ENCODE measurements at places on chromosomes 5 and 9.

DNA sequence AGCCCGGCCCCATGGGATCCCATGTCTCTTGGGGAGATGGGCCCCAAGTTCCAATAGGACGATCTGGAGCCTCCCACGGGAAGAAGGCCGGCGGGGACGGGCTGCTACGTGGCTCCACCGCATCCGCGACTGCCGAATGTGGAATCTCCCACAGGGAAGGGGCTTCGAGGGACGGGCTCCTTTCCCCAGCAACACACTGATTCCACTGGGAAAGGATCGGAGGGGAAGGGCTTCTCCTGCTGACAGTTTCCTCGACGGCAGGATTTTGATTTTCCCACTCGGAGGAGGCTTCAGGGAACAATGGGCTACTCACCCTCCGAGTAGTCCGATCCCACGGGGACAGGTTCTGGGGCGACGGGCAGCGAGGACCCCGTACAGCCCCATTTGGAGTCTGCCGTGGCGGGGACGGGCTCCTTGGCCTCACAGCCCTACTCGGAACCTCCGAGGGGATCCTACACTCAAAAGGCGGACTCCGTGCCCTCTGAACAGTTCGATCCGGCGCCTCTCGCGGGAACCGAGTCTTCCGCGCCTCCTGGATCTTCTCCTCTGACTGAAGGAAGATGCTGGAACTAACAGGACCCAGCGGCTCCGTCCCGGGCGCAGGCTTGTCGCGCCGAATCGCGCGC lies 1.3 kb downstream of the PROB1 start:
- no peak for DNase-seq

DNA sequence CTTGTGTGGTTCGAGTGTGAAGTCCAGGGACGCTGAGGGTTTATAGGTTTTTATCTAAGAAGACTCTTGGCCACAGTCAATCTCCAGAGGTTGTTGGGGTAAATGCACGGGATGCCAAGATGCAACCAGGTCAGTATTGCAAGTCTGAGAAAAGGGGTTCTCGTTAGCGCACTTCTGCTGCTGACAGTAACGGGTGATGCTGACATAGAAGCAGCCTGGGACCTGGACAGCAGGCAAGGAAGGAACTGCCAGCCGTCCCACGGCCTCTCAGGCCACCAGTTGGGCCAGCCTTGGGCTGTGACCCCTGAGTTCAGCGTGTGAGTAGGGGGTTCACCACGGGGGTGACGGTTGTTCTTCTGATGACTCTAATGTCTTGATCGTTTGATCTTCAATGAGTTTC lies 39.0 kb downstream of the TENT4A start:
- no peak for DNase-seq

DNA sequence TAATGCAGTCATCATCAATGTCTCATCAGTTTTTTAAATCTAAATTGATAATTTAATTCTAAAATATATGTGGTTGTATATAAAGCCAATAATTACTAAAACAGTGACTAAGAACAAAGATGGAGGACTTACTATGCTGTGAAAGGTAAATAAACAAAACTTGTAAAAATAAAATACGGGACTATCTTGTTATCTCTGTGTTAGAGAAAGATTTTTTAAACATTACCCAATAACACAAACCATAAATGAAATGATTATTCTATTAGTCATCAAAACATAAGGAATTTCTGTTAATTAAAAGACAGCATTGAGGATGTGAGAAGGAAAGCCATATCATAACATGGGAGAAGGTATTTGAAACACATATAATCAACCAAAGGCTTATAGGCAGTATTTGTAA lies 226.2 kb upstream of the SMC2 start:
- no peak for DNase-seq

DNA sequence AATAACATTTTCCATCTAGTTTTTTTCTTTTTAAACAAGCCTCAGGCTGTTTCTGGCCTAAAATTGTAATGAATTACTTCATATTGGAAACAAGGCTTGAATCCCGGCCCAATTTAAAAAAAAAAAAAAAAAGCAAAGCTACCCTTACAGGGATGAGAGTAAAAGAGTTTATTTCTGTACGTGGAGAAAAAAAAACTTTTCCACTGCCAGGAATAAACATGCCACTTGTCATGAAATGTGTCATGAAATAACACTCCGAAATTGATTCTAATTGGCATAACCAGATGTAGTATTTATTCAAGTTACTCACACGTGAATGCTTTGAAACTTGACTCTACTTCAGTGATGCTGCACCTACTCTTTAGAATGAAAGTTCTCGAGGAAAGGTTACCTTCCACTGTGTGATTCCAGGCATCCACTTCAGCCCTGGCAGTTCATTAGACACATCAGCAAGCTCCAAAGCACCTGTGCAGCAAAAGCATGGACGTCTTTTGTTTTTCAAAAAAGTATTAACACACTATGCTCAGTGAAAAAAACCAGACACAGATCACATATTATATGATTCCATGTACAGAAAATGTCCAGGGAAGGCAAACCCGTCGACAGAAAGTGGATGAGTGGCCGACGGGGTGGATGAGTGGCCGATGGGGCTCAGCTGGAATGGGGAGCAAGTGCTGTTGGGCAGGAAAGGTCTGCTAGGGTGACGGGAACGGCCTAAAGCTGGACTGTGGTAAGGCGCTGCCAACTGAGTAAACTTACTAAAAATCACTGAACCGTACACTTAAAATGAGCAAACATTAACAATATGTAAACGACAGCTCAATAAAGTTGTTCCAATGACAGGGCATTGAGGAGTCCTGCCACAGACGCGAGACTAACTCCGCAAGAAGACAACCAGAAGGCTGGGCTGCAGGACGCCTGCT lies 21.2 kb downstream of the NSUN2 start:
- DNase-seq: no peak

DNA sequence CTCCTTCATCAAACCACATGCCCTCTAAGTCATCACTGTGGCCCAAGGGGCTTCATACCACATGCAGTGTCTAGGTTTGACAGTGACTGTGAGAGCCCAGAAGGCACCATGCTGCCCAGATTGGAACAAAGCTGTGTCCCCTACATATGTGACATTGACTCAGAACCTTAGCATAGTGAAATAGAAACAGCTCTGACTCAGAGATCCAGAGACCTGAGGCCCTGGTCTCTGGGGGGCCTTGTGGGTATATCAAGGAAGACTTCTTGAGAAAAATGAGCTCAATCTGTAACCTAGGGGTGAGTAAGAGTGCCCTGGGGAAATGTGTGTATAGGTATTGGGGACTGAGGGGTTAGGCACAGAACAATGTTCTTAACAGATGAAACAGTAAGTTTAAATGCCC lies 7.1 kb upstream of the ENTREP1 start:
- DNase-seq: no peak

GRCh38 chr9:104931256-104931655 lies 3.3 kb upstream of the ABCA1 start:
- no peak for DNase-seq

DNA sequence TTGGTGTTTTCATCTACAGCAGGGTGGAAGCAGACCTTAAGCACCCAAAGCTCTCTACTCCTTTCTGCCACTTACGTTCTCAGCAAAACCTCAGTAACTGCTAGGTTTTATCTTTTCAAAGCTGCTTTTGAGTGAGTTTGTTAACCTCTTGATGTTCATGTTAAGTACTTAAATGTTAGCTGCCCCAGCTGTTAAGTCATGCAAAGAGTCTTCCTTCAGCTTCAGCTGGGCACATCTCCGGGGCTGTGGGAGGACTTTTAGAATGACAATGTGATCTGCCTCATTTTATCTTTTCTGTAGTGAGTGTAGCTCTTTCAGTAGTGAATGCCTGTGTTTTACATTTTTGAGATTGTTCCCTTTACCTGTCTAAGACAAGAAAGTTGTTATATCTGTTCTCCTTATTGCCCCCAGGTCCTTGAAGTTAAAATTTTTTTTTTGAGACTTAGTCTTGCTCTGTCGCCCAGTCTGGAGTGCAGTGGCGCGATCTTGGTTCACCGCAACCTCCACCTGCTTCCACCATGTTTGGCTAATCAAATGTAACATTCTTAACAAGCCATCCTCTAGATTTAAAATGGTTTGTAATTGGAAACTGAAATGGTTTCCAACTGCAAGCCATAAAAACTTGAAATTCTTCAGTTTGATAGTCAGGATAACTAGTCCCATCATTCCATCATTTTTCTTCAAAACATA lies 19.6 kb downstream of the KDM4C start:
- peak; percentile 84 for DNase-seq

- DNase-seq: no peak
Observed at GRCh38 chr9:24939109-24939850, 393.6 kb upstream of the IZUMO3 start.

GRCh38 chr5:109546461-109546860 lies 136.7 kb upstream of the PJA2 start:
- DNase-seq: no peak

DNA sequence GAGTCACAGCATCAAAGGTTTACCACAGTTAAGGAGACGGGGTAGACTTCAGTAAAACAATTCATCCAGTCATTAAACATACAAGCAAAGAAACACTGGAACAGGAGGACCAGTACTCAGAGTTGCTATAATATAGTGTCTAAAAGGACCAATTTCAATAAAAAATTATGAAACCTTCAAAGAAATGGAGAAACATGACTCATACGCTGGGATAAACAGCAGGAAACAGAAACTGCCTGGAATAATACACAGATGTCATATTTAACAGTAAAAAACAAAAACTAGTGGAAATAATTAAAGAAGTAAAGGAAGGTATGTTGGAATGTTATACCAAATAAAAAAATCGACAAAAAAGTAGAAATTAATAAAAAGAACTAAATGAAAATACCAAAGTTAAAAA lies 1075.9 kb downstream of the NR2F1-AS1 start:
- DNase-seq: no peak

DNA sequence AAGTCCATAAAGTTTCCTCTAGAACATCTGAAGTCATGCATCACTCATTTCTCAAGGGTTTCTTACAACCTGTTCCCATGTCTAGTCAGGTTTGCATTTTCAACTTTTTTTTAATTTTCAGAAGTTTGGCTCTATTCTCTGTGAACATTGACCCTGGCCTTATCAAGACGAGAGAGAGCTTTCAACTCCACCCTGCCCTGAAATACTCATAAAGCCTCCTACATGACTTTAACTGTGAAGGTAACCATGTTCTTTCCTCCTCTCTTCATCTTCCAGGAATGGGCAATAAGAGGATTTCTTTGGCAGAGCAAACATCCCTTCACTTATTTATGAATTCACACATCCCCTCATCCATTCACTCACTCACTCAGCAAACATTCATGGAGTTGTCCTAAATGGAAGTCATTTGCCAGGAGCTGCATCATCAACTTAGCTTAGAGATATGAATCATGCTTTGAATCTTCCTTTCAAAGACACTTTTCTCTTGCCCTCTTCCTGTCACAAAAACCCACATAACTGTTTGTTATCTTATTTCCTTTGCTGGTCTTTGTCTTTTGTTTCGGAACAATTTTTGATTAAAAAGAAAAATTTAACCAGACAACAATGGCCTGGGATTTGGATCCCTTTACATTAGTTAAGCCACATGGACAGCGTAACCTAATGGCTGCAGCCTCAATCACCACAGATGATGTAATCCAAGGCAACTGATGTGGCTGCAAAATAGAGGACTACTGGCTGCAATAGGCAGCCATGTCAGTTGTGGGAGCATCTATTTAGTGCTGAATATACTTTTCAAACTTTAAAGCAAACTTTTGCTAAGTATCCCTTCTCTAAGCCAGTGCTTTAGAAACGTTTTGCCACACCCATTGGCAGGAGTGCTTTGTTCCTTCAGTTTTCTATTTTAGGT lies 43.0 kb upstream of the GNAQ start:
- no peak for DNase-seq

DNA sequence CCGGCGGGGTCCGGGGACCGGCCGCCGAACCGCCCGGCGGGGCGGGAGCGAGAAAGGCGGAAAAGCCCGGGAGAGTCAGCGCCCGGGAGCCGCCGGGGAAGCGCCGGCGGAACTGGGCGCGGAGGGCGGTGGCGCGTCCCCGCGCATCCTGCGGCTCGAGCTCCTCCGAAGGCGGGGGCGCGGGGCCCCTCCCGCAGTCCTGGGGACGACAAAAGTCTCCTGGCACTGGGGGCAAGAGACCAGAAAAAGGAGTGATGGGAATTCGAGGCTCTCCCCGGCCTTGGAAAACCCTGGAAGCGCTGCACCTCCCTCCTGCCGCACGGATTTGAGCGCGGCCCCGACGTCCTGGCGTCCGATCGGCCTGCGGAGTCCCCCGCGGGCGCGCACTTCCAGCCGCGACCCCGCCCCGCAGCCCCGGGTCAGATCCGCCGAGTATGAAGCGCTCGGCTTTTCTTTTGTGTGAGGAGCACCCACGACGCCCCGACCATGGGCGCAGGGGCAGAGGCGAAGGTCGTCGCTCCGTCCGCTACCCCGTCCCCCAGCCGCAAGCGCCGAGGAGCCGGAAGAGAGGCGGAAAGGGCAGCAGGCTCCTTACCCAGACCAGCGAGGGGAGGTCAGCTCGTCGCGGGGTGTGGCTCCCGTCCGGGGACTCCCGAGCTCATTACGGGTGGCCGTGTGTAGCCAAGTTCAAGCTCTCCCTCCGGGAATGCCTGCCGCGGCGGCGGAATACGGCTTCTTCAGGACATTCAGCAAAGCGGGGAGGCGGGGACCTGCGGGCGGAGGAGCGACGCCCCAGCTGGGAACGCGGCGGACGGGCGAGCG lies at the start of gene EPB41L4A:
EPB41L4A (minus strand) TSS at position 114 of the 822 bp plus-strand sequence. CDS start 238 bp downstream, outside the sequence.
- DNase-seq: no peak

GRCh38 chr5:93572608-93573353 lies 8.2 kb downstream of the NR2F1-AS1 start:
- DNase-seq: no peak

DNA sequence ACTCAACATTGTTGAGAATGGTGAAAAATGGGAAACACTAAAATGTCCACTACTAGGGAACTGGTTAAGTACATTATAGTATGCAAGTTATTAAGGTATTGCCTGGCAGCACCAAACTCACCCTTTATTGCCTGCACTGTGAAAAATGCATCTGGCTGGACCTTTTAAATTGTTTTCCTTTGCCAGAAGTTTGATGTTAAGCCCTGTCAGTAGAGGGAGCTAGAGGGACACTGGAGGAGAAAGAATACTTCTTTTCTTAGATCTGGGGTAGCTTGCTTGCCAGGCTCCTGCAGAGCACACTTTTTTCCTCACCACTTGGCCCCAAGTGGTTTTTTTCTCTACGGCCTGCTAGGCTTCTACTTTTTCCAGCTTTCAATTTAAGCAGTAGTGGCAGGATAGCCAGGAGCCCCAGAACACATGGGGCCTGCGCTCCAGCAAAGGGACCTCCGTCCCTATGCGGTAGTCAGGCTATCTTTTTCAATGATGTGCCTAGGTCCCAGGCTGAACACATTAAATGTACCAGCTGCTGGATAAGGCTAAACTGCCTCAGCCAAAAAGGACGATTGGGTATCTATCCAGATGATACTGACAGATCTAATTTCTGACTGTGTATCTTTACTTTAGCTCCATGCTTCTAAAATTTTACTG lies 8.0 kb upstream of the HABP4 start:
- no peak for DNase-seq

- no peak for DNase-seq
Observed at GRCh38 chr9:136565086-136565714, 19.4 kb upstream of the NOTCH1 start.

- no peak for DNase-seq
Observed at GRCh38 chr5:67437905-67438845, 241.6 kb upstream of the CD180 start.

- no peak for DNase-seq
Observed at GRCh38 chr5:123783421-123783820, 271.4 kb downstream of the CSNK1G3 start.

GRCh38 chr9:113708821-113709713 lies 167.0 kb upstream of the ZNF618 start:
- no peak for DNase-seq
